Testis (tissue), 5 donors: ENCODE measurements at places on chromosomes 12 and 14.

DNA sequence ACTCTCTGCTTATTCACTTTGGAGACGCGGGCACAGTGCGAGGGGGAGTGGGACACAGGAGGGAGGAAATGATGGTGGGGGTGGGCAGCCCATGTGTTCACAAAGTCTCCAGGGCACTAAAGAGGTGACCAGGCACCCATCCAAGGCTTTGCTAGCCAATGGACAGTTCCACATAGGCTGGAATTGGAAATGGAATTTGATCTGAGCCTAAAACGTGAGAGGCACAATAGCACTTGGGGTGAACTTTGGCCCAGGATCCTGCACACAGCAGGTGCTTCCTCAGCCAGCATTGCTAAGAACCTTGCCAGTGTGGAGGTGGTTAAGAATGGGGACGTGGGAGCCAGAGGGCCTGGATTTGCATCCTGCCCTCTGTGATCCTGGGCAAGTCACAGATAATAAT, 193.8 kb downstream of the CHST11 start:
- H3K27me3 ChIP-seq, result no peaks in the 10 kb centered on the region
- H3K36me3 ChIP-seq, result no peaks in the 10 kb centered on the region
- no peak overlapping the region for H3K27ac ChIP-seq
- no peak for DNase-seq

GRCh38 chr14:77224212-77224611, 42.6 kb downstream of the TMEM63C start:
- H3K27me3 ChIP-seq, result no peaks in the 10 kb centered on the region
- no peak overlapping the region for H3K4me3 ChIP-seq
- no peak overlapping the region for H3K27ac ChIP-seq
- no peaks in the 10 kb centered on the region for H3K36me3 ChIP-seq
- peaks cover 6% of the 10 kb centered on the region for H3K4me1 ChIP-seq
- no peak for DNase-seq

DNA sequence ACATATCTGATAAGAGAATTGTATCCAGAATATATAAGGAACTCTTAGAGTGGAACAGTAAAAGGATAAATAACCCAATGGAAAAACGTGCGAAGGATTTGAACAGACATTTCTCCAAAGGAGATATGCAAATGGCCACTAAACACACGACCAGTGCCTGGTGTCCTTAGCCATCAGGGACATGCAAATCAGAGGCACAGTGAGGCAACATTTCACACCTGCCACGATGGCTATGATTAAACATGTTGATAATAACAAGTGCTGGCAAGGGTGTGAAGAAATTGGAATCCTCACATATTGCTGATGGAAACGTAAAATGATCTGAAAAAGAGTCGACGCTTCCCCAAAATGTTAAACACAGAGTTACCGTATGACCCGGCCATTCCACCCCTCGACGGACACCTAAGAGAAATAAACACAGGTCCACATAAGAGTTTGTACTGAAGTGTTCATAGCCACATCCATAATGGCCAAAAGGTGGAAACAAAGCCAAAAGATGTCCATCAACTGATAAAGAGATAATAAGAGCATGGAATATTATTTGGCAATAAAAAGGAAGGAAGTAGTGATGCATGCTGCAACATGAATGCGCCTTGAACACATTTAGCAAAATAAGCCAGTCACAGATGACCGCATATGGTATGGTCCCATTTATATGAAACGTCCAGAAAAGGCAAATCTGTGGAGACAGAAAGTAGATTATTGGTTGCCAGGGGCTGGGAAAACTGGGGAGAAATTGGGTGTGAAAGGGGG, 6.3 kb upstream of the TMEM121 start:
- no peak for DNase-seq
- no peaks in the 10 kb centered on the region for H3K36me3 ChIP-seq
- no peaks in the 10 kb centered on the region for H3K27me3 ChIP-seq
- H3K27ac ChIP-seq, result no peak overlapping the region

GRCh38 chr12:38411426-38411825, 94.9 kb downstream of the ALG10B start:
- DNase-seq, result no peak
- H3K4me1 ChIP-seq, result no peaks in the 10 kb centered on the region
- no peaks in the 10 kb centered on the region for H3K27me3 ChIP-seq
- no peak overlapping the region for H3K4me3 ChIP-seq
- H3K27ac ChIP-seq, result no peak overlapping the region
